Caki2 (cell line): ENCODE measurements at places on chromosomes 2 and 18. TPM values are rescaled to one million over a fixed set of nuclear protein-coding genes. Genes with fewer than 3 reads are reported as not detected.
A peak's percentile ranks its signal among the peaks of the same experiment; 100 is the strongest.

Gene EIF2B4
- total RNA-seq, result 23.5 and 43.0 TPM in 2 replicates

Gene SERPINB13
- total RNA-seq, result not detected in 2 replicates

Gene MSH6
- total RNA-seq, result 39.6 and 46.3 TPM in 2 replicates

Gene SCYGR8
- not detected in 2 replicates for total RNA-seq

Gene OSBPL6
- 0.23 and 0.71 TPM in 2 replicates for total RNA-seq

Gene INO80B
- total RNA-seq, result 13.5 and 37.7 TPM in 2 replicates

Gene FTCDNL1
- 13.7 and 26.6 TPM in 2 replicates for total RNA-seq

Gene FHOD3
- 7.8 and 15.0 TPM in 2 replicates for total RNA-seq

Gene MYL12B
- total RNA-seq, result 492 and 553 TPM in 2 replicates

DNA sequence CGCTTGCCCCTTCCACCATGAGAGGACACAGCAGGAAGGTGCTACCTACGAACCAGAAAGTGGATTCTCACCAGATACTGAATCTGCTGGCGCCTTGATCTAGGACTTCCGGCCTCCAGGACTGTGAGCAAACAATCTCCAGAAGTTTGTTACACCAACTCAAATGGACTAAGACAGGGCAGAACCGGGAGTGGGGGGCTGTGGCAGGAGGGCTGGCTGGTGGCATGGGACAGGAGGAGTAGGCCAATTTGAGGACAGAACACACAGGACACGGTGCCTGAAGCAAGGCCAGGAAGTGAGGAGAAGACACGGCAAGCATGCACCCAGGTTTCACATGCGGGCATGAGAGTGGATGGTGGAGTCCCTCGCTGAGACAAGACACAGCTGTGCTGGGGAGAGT lies 40.1 kb downstream of the CRACDL start:
- DNase-seq, result no peak

- no peak for DNase-seq
These were observed 472.2 kb upstream of the DCC start for GRCh38 chr18:51867767-51868166.

GRCh38 chr2:112824694-112825085 lies 11.9 kb downstream of the IL1B start:
- no peak for DNase-seq

- DNase-seq, result no peak
These were observed 600.9 kb downstream of the PLCL1 start for GRCh38 chr2:198405311-198405710.

- no peak for DNase-seq
These were observed 467.6 kb upstream of the CWC22 start for GRCh38 chr2:180474716-180475115.

DNA sequence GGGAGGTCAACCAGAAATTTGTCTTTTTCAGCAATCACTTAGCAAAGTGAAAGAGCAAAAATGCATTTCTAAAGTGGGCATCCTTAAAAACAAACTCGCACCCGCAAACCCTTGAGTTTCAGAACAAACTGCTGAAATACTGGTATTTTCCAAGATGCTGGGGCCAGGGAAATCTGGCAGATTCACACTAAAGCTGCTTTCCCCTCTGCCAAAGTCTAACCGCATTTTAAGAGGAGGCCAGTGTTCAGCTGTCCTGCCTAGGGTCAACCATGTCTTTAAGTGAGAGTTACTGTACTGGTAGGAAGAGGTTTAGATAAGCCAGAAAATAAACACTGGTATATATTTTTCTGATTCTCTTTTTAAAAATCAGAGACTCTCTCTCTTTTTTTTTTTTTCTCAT lies 55.9 kb downstream of the ACVR1 start:
- DNase-seq, result no peak

- no peak for DNase-seq
These were observed 156.4 kb downstream of the RDH14 start for GRCh38 chr2:18403921-18404522.

DNA sequence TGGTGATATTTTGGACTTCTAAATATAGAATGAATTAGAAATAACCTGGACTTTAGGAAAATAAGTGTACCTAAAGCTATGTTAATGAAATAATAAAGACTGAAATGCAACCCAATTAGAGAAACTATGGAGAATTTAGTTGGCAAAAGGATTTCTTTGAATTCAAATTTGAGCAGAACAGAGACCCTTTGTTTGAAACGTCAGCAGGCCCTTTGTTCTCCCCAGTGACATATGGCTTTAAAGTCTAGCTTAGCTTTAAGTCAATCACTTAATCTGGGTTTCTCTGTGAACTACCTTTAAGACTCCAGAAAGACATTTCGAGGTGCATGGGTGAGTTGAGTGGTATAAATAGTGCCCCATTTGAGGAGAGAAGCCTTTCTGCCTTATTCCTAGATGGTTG lies 130.5 kb upstream of the CREB1 start:
- no peak for DNase-seq

- no peak for DNase-seq
These were observed 199.3 kb downstream of the MTX2 start for GRCh38 chr2:176468457-176469113.

DNA sequence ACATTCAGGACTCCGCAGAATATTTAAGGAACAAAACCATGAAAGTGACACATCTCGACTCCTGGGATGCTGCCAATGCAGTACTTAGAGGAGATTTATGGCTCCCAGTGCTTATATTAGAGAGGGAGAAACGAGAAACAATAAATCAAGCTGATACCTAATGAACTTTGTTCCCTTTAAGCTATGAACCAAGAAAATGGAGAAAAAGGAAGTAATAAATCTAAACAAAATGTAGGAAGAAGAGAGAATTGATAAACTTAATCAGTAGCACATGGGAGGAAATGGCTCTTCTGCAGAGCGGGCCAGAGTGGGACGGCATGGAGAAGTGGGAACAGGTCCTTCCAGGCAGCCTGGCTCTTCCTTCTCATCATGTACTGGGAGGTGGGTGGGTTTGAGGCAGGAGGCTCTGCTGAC lies 42.7 kb downstream of the NPPC start:
- peak; percentile 53 for DNase-seq

- no peak for DNase-seq
These were observed 30.5 kb upstream of the IMPA2 start for GRCh38 chr18:11950824-11951223.

- DNase-seq, result no peak
These were observed 83.9 kb downstream of the PTH2R start for GRCh38 chr2:208490492-208490891.

DNA sequence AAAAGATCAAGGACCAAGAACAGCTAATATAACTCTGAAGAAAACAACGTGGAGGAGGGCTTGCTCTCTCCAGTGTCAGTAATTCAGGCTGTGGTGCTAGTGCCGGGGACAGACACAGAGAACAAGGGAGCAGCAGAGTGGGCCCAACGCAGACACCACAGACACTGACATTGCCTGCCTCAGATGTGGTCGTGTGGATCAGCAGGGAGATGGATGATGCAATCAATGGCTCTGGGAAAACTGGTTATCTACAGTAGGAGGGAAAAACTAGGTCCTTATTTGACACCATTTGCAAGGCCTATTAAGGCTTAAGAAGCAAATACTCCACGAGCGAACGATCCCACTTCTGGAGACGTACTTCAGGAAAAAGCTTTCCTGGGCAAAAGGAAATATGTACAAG lies 36.1 kb downstream of the HDLBP start:
- no peak for DNase-seq

- no peak for DNase-seq
These were observed 27.4 kb downstream of the FABP1 start for GRCh38 chr2:88100489-88100858.

- DNase-seq, result no peak
These were observed 2110.3 kb upstream of the CELF4 start for GRCh38 chr18:39675906-39676305.

DNA sequence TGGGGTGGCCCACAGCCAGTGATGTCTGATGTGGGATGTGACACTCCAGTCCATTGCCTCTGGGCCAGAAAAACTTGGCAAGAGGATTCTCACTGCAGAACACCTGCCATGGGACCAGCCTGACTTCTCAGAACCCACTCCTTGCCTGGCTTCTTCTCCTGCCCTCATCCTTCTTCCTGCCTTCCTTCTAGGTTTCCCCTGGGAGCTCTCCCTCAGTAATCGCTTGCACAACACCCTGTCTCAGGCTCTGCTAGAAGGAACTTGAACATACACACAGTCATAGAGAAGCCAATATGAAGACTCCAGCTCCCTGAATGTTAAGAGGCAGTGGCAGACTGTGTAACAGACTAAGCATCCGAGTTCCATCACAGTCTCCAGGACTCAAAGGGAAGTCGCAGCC lies 4.3 kb upstream of the COL6A3 start:
- no peak for DNase-seq

DNA sequence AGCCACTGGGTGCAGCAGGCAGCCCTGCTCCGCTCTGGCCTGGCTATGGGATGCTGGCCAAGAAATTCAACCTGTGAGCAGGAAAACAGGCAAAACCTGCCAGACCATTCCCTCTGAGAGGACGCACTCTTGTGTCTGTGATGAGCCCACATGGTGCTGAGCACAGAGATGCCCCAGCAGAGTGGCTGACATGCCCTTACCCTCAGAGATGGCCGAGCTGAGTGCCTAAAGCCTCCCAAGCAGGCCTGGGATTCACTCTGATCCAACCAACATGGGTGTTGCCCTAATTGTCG lies 34.3 kb upstream of the TAF1B start:
- no peak for DNase-seq

DNA sequence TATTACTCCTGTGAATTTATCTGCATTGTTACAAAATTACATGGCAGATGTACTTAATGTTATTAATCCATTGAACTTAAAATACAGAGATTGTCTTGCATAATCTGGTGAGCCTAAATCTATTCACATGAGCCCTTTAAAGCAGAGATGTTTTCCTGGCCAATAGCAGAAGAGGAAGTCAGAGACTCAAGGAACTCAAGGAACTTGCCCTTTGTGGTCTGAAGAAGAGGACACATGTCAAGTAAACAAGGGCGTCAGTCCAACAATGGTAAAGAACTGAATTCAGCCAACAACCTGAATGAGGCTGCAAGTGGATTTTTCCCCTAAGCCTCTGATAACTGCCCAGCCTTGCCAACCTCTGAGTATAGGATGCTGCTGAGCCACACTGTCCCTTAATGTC lies 356.3 kb upstream of the PKDCC start:
- no peak for DNase-seq

GRCh38 chr2:121080013-121080772 lies 204.8 kb downstream of the TFCP2L1 start:
- peak; percentile 56 for DNase-seq

GRCh38 chr2:191620144-191620543 lies 57.8 kb upstream of the NABP1 start:
- DNase-seq, result peak; percentile 44

GRCh38 chr2:237213315-237214022 lies 127.8 kb downstream of the COPS8 start:
- no peak for DNase-seq

- DNase-seq, result no peak
These were observed 223.2 kb upstream of the PXDN start for GRCh38 chr2:1967242-1968208.

DNA sequence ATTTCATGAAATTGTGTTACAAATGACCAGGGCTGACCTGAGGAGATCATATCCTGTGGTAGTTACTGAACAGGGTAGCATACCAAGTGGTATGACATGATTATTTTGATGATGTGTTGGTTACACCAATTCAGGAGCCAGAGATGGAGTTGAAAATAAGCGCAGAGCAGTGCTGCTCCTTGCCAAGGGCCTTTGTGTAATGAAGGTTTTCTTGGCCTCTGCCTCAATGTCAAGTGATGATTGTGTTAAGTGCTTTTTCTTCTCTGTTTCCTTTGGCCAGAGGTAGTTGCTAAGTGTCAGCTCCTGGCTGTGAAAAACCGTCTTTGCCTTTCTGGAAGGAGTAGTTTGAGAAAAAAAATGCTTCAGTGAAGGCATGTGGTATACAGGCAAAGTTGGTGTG lies 131.2 kb downstream of the CERS6 start:
- DNase-seq, result no peak

- DNase-seq, result no peak
These were observed 62.9 kb upstream of the EHBP1 start for GRCh38 chr2:62642429-62643099.

GRCh38 chr2:98875081-98875728 lies 60.8 kb downstream of the CRACDL start:
- no peak for DNase-seq

DNA sequence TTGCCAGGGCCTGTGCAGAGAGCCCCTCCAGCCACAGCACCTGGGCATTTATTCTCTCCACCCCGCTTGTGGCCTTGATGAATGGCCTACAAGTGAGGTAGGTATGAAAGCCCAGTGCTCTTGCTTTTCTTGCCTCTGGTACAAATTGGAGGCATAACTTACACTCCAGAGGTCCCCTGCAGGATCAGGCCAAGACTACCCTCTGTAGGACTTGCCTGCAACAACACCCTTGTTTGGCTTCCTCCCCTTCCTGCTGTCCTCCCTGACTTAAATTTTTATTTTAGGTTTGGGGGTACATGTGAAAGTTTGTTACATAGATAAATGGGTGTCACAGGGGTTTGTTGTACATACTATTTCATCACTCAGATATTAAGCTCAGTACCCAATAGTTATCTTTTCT lies 95.7 kb downstream of the CDC42EP3 start:
- DNase-seq, result no peak

- no peak for DNase-seq
These were observed 11.8 kb downstream of the NDUFA10 start for GRCh38 chr2:240013343-240013742.

DNA sequence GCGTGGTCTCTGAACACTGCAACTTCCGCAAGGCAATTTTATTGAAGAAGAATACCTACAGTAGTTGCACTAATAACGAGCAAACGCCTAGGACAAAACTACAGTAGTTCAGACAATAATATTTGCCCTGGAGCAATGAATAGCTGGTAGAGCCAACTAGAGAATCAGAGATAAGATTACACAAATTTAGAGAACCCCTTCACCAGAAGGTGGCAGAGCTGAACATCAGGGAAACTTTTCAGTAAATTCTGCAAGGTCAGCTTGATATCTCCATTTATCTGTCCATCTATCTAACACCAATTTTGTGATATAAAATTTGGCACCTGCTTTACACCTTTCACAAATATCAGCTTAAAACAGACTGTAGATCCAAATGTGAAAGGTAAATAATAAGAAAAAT lies 43.8 kb downstream of the CDH19 start:
- DNase-seq, result peak; percentile 0

DNA sequence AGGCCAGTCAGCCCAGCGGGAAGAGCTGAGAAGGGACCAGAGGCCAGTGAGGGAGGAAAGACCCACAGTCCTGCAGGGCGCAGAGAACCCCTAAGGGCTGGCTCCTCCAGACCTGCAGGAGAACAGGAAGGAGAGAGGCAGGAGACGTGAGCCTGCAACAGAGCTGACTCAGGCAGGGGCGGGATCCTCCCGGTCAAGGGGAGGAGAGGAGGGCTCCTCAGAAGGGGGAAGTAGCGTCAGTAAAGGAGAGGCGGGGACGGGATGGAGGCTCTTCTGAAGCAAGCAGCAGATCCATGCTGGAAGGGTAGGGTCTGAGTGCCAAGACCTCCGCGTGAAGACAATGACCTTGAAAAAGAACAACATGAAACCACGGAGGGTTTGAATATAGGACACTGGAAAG lies 50.8 kb downstream of the TRABD2A start:
- DNase-seq, result peak; percentile 66

GRCh38 chr2:17148407-17149145 lies 369.7 kb downstream of the RAD51AP2 start:
- no peak for DNase-seq

DNA sequence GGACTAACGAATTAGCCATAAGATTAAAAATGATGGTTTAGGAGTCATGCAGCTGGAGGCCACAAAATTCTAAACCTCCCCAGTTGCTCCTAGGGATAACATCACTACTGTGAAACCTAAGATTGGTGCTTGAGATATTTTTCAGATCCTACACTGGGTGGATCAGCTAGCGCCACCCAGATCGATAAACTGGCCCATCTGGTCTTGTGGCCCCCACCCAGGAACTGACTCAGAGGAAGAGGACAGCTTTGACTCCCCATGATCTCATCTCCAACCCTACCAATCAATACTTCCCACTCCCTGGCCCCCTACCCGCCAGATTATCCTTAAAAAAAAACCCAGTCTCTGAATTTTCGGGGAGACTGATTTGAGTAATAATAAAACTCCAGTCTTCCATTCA lies 5.5 kb downstream of the GALNT14 start:
- no peak for DNase-seq
